ENCODE measurements at places on chromosomes 2 and 18.
A peak's percentile ranks its signal among the peaks of the same experiment; 100 is the strongest.

GRCh38 chr2:147686365-147686764 is 158.5 kb upstream of the ACVR2A start:
- no peak for DNase-seq

DNA sequence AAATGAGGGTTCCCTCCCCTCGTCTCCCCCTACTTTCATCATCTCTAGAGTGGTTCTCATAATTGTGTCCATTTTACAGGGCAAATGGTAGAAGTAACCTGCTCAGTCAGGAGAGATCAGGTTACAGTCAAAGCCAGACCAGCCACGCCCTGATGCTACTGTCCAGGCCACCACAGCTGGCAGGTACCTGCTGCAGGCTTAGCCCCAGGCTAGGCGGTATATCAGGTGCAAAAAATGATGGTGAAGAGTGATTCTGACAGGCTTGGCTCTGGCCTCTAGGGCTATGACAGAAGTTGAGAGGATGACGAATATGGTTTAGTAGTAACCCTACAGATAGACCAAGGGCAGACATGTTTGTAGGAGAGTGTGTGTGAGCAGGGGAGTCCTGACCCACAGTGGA is 67.1 kb downstream of the HAUS1 start:
- DNase-seq, result no peak

GRCh38 chr18:78245451-78245850 is 734.2 kb upstream of the SALL3 start:
- DNase-seq, result no peak

GRCh38 chr2:18833941-18834340 is 244.6 kb upstream of the NT5C1B start:
- no peak for DNase-seq

DNA sequence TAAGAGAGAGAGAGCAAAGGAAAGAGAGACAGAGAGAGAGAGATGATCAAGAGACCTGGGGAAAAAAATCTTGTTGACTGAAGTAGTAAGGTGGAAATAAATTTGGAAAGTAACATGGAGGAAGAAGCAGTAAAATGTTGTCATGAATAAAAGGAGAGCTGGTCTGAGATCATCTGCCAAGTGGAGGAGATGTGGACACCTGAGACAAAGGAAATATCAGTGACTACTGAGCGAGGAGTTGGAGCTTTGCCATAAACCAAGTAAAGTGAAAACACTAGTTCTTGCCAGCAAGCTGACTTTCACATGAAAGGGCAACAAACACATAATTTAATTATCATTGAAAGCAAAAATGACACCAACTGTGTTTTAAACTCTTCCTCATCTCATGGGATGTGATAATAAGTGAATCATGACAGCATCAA is 49.0 kb upstream of the DSG1 start:
- DNase-seq, result no peak

DNA sequence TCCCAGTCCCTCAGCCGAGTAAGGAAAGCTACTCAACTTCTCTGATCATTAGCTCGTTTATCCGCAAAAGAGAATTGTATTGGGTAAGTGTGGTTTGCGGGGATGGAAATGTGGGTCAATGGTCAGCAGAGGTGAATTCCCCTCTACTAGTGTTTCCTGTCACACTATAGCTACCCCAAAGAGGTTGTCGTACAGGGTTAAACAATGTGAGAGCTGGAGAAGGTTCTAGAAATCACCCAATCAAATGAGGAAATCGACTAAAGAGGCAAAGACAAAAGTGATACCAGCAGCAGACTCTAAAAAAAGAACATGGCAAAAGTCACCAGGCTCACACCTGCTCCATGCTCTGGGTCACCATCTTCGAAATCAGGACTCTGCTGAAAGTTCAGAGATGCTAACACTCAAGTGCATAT is 144.7 kb upstream of the ITGA4 start:
- no peak for DNase-seq

DNA sequence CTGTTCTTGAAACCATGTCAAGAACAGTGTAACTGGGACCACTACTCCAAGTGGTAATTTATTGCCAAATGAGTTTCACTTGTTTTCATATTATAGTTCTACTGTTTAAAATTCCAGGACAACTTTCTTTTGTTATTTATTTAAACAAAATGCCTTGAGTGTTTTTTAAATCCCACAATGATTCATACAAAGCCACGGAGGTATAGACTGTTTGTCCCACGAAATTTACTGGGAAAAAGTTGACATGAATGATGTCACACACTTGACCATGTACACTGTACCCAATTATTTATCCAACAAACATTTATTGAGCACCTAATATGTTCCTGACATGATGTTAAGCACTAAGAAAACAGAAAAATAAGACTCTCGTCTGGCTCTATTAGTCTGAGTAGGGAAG is 243.9 kb upstream of the SIX2 start:
- DNase-seq, result no peak

DNA sequence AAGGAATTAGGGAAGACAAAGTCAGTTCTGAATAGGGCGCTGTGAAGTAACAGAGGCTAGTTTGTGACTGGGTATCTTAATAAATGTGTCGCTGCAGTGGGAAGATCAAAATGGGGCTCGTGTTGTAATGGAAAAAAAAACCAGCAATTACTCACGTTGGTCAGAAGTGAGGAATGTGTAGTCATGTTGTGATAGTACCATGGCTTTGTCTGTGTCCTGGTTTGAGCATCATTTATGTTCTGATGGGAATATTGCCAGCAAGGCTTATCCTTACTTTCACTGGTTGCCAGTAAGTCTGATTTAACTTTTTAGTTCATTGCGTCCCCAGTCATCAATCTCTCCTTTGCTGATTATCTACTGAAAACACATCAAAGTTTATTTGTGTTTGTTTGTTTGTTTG is 467.6 kb downstream of the NYAP2 start:
- no peak for DNase-seq

GRCh38 chr18:73924307-73924706 is 223.3 kb downstream of the FBXO15 start:
- DNase-seq, result no peak

- DNase-seq, result peak; percentile 71
Measured at GRCh38 chr2:29921560-29921915, at the start of gene ALK. Gene ALK (minus strand): TSS chr2:29921586. CDS start chr2:29920659, 927 bp downstream.

DNA sequence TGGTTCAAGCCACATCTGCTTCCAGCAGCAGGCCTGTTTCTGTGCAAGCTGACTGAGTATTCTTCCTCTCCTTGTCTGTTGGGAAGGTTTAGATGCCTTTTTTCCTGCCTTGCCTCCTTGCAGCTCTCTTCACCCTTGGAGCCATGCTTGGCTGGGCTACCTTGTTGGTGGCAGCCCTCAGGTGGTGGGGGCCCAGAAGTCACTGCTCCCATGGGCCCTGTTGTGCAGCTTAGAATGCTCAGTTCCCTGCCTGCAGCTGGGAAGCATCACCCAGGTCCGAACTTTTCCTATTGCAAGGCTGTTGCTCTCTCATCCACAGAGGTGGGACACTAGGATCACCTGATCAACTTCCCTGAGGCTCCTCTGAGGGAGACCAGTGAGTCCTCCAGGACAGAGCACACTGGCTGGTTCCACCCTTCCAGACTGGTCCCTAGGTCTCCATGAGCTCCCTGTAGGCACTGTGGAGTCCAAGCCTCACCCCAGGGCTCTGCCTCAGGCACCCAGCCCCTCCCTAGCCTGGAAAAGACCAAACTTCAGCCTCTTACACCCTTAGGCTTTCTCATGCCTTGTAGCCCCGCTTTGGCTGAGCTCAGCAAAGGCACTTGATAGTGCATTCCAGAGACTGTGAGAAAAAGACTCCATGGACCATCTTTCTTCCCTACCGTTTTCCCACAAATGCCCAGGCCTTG is 219.3 kb upstream of the SH3BP4 start:
- DNase-seq, result no peak

DNA sequence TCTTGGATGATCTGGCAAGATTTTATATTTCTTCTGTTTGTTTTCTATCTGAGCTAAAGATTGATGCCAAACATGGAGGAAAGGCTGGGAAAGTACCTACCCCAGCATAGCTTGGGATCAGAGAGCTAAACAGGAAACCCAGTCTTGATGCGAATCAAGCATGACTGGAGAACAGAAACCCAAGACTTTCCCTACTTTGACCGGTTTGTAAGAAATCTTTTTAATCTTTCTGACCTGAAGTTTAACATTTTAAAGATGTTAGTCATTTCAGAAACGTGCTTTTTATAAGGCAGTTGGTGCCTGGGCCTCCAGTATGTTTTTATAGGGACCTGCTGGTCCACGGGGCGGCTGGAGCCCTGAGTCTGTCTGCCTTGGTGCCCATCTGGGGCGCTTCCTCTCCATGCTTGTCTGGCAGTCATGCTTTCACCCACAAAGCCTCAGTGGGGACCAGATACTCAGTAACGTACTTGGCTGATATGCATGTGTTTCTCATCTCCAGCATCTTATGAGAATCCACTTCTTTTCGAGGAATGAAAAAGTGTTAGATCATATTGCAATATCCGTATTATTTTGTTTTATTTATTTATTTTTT is 266.5 kb downstream of the PTGR3 start:
- DNase-seq, result no peak

- no peak for DNase-seq
Measured at GRCh38 chr2:226763320-226763719, 36.3 kb downstream of the IRS1 start.

DNA sequence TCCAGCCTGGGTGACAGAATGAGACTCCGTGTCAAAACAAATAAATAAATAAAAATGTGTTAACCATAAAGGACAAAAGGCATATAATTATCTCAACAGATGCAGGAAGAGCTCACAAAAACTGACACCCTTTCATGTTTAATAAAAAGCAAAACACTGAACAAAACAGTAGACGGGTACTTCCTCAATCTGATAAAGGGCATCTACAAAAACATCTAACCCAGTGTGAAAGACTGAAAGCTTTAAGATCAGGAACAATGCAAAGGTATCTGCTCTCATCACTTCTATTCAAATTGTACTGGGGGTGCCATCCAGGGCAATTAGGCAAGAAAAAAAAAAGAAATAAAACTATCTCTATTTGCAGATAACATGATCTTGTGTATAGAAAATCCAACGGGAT is 11.7 kb upstream of the NCL start:
- DNase-seq, result no peak

- DNase-seq, result no peak
Measured at GRCh38 chr2:143847257-143847656, 672.7 kb downstream of the ZEB2 start.

DNA sequence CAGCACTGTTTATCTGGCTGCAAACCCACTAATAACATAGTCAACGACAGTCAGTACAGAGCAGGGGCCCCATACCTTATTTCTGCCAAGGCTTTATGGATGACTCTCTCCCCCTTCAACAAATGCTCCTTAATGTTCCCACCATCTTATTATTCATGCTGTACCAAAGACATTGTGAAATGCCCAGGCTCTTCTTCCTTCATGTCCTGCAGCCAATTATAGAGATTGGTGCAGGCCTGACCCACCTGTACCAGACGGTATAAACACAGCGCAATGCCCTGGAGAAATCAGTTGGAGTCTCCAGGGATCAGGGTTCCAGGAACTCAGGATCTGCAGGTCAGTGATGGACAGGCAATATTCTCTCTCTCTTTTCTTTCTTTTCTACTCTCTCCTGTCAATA is at the start of gene IL1F10:
IL1F10 (plus strand) TSS at position 290 of the 400 bp plus-strand sequence. CDS start 4,769 bp downstream, outside the sequence.
- DNase-seq, result no peak

DNA sequence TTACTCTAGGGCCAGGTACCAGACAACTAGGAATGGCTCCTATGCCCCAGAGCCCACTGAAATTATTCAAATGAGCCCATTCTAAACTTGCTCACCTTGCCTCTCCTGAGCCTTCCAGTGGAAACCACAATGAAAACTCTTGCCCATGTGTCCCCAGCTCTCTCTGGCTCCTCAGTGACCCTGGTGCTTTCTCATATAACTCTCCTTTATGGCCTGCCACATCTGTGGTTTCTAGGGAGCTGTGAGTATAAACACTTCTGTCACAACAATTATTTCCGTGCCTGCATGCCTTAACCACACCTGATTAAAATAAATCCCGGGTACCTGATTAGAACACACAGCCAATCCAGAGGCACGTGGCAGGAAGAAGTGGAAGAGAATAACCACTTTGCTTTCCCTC is 333.0 kb upstream of the SPRED2 start:
- DNase-seq, result no peak

DNA sequence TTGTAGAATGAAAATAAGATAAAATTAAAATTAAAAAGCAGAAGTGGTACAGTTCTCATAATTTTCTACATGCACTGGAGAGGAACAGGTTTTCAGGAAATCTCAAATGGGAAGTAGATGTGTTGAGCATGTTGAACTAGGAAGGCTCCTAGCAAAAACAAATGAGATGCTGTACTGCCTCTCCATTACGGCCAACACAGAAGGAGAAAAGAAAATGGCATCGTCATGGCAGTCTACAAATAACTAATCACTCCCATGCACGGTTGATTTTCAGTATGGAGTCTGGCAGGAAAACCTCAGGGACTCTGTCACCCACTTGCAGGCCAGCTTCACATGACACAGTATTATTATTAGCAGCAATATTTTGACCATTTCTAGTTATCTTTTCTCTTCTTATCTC is 278.7 kb downstream of the NRXN1 start:
- no peak for DNase-seq

- peak; percentile 74 for DNase-seq
Measured at GRCh38 chr2:197168705-197169104, 141.9 kb downstream of the ANKRD44 start.

DNA sequence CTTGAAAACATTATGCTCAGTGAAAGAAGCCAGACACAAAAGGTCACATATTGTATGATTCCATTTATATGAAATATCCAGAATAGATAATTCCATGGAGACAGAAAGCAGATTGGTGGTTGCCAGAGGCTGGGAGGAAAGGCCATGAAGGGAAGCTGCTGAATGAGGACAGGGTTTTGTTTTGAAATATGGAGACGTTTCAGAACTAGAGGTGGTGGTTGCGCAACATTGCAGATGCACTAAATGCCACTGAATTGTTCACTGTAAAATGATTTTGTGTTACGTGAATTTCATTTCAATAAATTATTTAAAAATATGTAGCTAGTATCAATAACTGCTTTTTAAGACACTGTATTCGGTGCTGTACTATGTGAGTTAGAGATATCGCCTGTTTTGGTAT is 101.7 kb upstream of the ZNF236 start:
- peak; percentile 27 for DNase-seq

DNA sequence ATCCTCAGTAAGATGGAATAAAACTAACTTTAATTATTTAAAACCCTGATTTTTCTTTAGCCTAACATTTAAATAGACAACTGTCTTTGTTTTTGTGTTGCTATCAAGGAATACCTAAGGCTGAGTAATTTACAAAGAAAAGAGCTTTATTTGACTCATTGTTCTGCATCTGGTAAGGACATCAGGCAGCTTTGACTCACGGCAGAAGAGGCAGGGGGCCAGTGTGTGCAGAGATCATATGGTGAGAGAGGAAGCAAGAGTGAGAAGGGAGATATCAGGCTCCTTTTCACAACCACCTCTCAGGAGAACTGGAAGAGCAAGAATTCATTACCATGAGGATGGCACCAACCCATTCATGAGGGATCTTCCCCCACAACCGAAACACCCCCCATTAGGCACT is 64.6 kb upstream of the TFPI start:
- DNase-seq, result no peak

DNA sequence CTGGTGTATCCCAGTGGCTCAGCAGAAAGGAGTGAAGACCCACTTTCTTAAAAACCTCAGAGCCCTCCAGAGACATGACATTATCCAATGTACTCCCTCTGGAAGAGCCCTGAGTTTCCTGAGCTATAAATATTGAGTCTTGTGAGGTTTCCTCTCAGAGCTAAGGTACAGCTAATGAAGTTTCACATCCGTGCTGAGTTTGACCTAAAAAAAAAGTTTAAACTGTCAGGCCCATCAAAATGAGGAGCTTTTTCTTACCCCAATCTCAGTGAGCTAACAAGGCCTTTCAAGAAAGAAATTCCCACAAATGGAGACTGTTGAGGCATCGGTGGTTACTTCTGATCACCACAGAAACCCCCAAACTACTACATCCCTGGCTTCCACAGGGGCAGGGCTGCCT is 65.4 kb upstream of the ST8SIA3 start:
- DNase-seq, result no peak

Data from Jurkat, Clone E6-1 (cell line).